NCI-H1417 (cell line): ENCODE measurements at places on chromosomes 5 and 9.
A peak's percentile ranks its signal among the peaks of the same experiment; 100 is the strongest.

DNA sequence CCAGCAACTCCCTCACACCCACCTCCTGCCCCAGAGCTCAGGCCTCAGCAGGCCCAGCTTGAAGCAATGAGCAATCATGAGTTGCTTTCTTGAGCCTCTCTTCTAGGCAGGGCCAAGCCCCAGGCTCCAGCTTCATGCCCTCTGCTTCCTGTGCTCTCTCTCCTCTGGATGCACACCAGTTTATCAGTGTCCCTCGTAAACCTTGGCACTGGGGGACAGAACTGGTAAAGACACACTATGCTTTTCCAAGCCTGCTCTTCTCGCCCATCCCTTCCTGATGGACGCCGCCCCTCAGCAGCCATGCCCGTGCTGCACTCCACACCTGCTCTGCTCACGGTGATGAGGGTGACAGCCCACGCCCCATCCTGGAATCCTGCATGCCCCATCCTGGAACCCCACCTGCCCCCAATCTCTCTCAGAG is 49.4 kb upstream of the ORM1 start:
- DNase-seq = no peak

DNA sequence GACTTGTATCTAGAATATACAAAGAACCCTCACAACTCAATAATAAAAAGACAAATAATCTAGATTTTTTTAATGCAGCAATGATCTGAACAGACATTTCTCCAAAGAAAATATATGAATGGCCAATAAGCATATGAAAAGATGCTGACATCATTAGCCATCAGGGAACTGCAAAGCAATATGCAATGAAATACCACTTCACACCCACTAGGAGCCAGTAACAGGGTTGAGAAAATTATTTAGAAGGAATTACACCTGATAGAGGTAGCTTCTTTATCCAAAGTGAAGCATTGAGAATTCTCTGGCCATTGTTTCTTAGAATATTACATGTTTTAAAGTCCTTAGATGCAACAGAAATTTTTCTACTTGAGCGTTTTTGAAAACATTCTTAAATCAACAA is 316.9 kb downstream of the KCNN2 start:
- DNase-seq = no peak

DNA sequence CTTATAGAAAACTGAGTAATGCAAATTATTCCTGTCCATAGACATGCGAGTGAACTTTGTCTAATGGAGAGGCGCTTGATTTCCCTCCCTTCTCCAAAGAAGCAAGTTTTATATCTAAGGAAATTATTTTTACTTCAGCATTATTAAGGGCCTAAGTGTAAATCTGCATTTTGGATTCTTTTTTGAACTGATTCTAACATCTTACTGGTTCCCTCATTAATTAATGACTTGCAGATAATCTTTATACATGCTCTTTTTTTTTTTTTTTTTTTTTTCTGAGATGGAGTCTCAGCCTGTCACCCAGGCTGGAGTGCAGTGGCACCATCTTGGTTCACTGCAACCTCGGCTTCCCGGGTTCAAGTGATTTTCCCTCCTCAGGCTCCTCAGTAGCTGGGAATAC is 209.5 kb downstream of the TLE4 start:
- DNase-seq = no peak

DNA sequence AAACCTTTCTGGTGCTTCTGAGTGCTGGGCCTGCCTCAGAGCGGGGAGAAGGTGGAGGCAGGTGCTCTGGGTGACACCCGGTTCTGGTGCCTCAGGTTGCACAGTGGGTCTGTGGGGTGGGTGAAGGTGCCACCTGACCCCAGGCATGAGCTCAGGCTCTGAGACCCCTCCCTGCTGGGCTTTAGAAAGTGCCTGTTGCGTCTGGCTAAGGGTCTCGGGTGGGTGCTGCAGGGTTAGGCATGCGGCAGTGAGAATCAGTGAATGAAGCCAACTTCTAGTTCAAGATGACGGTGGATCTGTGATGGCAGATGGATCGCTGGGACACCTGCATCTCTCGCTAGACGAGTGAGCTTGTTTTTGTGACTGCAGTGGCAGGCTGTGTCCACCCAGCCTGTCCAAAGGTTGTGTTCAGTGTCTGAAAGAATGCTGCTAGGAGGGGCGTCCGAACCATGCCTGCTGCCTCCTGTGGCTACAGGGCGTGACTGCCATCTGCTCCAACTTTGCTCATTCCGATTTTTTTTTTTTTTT is 5.0 kb downstream of the SQSTM1 start:
- no peak for DNase-seq

DNA sequence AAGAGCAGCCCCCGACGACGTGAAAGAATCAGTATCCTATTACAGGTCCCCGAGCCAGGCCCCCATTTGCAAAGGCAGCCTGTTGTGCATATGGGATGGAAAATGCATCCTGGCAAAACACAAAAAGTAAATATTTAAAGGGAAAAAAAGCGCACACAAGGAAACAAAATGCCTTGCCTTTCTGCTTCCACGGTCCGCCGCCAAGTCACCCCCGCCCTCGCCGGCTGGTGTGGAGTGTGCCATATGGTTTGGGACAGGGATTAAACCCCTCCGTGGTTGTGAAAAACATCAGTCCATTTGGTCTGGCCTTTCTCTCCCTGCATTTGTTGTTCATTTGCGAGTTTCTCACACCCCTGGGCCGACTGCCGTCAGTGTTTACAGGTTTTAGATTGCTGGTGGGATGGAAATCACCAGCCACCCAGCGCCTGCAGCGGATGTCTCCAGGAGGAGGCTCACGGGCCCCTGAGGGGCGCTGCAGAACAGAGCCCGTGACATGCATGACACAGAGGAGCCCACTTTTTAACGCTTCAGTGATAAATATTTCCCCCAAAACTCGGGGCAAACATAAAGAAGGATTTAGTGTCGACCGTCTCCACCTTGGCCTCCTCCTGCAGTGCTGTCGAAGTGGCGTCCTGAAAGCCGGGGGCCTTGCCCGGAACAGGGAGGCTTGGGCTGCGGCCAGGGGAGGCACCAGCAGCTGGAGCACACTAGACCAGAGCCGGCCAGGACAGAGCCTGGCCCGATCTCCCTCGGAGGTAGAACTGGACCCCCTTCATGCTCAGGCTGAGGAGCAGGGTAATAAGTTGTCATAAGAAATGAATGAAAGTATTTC is 161.5 kb downstream of the HSD17B3 start:
- no peak for DNase-seq

- DNase-seq = no peak
Measured at GRCh38 chr9:92618633-92619225, 51.2 kb downstream of the IPPK start.

- no peak for DNase-seq
Measured at GRCh38 chr9:31347082-31347617, 1037.3 kb upstream of the ACO1 start.

- DNase-seq = no peak
Measured at GRCh38 chr5:56732121-56732520, 83.2 kb upstream of the MAP3K1 start.

DNA sequence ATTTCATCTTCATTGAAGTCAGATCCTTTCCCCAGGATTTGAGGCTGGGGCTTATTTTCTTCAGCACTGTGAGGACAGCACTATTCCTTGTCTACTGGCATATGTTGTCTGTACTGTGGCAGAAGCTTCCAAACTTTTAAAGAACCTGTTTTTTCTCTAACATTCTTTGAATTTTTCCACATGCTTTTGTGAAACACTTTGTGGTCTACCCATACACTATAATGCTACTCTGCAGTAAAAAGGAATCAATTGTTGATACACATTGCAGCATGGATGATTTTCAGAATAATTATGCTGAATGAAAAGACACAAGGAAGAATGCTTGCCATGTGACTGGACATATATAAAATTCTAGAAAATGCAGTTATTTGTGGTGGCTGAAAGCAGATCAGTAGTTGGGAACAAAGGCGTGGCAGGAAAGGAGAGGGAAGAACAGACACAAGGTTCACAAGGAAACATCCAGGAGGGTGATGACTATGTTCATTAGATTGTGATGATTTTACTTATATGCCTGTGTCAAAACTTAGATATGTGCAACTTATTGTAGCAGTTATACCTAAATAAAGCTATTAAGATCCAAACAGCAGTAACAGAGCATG is 96.8 kb downstream of the WNK2 start:
- no peak for DNase-seq

GRCh38 chr5:132205385-132206125 is 22.1 kb downstream of the P4HA2 start:
- no peak for DNase-seq

DNA sequence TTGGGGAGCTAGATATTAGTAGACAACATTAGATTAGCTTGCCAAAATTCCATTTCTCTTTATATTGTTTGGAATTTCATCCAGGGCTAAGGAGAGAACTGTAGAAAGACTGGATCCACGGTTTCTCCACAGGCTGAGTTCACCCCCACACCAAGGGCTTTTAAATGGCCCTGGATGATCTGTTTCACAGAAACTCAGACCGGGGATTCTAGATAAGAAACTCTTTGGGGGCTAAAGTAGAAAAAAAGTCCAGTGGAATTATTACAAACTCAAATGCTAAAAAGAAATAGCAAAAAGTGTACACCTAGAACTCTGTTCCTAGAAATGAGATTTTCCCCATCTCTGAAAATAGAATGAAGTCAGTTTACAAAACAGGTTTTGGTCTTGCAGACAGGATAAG is 80.9 kb downstream of the SUSD1 start:
- DNase-seq = no peak

DNA sequence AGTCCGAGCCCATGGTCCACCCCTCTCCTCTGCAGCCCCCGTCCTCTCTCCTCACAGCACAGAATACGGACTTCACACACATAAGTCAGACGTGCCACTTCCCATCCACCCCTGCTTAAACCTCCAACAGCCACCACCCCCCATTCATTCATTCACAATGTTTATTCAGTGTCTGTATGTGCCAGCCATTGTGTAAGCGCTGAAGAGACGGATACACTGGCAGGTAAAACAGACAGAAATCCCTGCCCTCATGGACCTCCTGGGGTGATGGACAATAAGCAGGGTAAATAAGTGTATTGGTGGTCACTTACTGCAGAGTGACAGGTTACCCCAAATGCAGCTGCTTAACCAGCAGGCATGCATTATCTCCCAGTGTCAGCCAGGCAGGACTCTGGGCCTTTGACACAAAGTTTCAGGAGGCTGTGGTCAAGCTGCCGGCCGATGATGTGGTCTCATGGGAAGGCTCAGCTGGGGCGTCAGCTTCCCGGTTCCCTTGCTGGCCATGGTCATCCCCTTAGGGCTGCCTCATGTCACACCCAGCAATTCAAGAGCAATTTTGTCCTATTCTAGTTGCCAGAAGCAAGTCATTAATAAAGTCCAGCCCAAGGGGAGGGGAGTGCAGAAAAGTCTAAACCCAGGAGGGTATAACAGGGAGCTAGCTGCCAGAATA is 1.8 kb upstream of the PAXX start:
- DNase-seq = peak; percentile 67

- no peak for DNase-seq
Measured at GRCh38 chr5:82863266-82863665, 213.9 kb downstream of the TMEM167A start.

DNA sequence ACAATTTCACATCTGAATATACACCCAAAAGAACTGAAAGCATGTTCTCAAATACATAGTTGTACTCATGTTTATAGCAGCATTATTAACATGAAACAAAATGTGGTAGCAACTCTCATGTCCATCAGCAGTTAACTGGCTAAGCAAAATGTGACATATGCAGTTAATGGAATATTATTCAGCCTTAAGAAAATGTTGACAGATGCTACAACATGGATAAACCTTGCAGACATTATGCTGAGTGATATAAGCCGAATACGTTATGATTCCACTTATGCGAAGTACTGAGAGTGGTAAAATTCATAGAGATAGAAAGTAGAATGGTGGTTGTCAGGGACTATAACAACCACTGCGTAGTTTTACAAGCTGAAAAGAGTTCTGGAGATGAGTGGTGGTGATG is 1469.0 kb upstream of the ACO1 start:
- DNase-seq = no peak

DNA sequence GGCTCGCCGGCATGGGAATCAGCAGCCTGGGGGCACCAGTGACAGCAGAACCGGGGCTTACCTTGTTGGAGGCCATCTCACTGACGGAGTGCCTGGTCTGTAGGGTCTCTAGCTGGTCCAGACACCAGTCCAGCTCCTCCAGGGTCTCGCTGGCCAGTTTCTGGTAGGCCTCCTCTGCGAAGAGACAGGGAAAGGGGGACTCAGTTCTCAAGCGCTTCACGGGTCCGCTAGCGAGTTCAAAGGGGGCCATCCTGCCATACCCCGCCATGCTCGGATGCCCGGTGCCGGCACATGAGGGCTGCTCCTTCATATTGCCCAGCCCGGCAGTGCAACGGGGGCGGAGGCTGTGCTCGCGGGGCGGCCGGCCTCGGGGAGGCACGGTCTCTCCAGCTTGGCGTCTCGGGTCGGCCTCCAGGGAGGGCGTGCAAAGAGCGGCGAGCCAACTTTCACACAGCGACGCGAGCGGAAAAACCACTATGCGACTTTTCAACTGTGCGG is 456.0 kb downstream of the RAB3C start:
- DNase-seq = peak; percentile 52

- DNase-seq = peak; percentile 73
Measured at GRCh38 chr5:65012301-65012892, 243.7 kb downstream of the CWC27 start.

- no peak for DNase-seq
Measured at GRCh38 chr5:150114773-150115408, 28.5 kb upstream of the CSF1R start.

DNA sequence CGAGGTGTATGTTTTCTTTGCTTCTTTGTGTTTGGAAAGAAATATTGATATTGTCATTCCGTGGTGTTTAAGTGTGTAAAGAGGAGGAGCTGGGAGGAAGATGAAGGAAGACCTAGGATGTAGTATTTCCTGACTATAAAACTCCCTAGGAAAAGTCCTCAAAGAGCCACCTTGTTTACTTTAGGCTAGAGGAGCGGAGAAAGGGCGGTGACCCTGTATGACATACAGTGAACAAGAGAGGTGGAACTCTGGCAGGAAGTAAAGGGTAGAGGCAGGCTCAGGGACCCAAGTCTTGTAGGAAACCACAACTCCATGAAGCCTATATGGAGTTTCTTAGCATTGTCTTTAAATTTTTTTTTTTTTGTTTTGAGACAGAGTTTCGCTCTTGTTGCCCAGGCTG is 303.9 kb downstream of the DOCK8 start:
- no peak for DNase-seq

- no peak for DNase-seq
Measured at GRCh38 chr9:2192356-2192979, 177.3 kb downstream of the SMARCA2 start.

GRCh38 chr9:136840877-136841645 is 1.2 kb upstream of the AJM1 start:
- peak; percentile 47 for DNase-seq

DNA sequence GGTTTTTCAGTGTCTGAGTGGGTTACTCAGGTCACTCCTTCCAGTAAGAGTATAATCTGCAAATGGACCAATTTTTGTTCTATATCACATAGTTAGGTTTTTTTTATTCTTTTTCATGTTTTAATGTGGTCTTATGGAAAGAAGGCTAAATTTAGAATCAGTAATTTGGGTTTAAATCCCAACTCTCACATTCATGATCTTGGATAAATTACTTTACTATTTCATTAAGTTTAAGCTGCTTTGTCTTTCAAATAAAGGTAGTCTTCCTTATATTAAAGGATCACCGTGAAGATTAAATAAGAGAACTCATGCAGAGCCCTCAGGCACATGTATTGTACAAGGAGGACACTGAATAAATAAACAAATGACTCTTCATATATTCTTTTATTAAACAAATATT is 234.7 kb downstream of the SGCD start:
- DNase-seq = no peak

- DNase-seq = no peak
Measured at GRCh38 chr5:84724683-84725082, 340.0 kb upstream of the EDIL3 start.

GRCh38 chr9:123099042-123099441 is 65.6 kb downstream of the GPR21 start:
- no peak for DNase-seq
